ENCODE measurements at places on chromosomes 2 and 18.

GRCh38 chr18:11035814-11036495, 113.4 kb downstream of the PIEZO2 start:
- DNase-seq: no peak

DNA sequence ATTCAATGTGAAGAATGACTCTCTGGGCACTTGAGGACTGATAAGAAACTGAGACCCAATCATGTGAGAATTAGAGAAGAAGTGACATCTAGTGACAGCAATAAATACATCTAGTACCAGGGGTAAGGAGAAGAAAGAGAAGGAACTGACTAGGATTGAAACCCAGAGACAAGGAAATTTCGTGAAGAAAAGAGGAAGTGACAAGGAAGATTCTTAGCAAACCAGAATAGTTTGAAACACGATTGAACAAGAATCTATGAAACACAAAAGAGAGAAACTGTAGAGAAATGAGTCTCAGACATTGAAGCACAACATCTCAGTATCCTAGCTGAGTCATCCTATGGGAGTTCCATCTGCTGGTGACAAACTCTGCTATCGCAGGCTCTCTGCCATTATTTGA, 571.9 kb upstream of the PKDCC start:
- no peak for DNase-seq

GRCh38 chr18:11392292-11392691, 217.1 kb upstream of the SLC35G4 start:
- DNase-seq: no peak

GRCh38 chr18:3130344-3130743, 89.4 kb downstream of the MYOM1 start:
- DNase-seq: no peak

- DNase-seq: no peak
Measured at GRCh38 chr2:178420463-178420999, 30.4 kb downstream of the PRKRA start.

DNA sequence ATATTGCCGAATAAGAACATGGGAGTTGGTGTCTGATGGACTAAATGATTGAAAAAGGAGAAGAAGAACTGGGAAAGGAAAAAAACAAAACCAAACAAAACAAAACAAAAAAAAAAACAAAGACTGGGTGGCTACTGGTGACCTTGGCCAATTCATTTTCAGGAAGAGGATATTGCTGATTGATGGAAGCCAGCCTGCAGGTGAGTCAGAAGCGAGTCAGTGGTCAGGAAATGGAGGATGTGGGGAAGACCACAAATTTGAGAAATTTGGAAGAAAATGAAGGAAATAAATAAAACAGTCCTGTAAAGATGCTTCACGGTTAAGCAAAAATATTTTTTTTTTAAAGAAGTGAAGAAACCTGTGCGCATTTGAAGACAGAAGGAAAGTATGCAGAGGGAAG, 296.9 kb downstream of the ZNF521 start:
- DNase-seq: no peak

GRCh38 chr2:201182650-201183364, at the start of gene CASP10:
TSS of gene CASP10 (plus strand) at chr2:201183141. CDS start at chr2:201185778, 2,637 bp downstream.
- DNase-seq: peak; percentile 8

DNA sequence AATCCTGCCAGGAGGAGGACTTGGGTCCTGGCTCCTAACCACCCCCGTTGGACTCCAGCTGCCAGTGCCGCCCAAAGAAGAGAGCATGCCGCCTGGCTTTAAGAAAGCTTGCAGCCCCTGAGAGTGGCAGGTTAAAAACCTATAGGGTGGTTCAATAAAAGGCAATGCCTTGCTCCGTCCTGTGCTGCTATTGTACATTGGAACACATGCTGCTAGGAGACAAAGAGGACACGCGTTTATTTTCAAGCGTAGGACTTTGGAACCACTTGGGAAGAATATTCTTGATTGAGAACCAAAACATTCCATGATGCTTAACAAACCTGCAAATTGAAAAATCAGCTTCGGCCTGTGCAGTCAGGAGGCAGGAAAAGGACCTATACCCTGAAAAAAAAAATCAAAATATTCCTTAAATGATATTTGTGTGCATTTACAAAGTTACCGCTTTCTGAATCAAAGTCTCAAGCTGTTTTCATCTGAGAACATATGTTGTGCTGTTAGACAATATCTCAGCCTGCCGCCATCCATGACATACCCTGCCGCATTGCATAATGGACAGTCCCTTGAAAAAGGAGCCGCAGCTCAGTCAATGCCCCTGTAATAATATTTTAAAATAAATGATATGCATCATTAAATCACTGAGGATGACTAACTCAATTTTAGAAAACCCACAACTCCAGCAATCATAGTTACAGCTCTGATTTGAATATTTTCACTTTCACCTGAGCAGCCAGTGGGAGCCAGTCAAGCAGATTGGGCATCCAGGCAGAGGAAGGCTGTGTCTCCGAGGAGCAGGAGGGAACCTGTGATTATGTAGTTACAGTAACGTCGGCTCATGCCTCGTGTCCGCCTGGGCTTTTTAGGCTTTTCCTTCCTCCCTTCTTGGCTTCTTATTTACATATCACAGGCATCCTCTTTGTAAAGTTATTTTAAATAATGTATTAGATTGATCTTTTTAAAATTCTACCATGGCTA, 805.6 kb upstream of the FANCL start:
- DNase-seq: no peak

GRCh38 chr18:58934933-58935577, 70.4 kb downstream of the ZNF532 start:
- no peak for DNase-seq

Measured in stimulated activated CD4-positive, alpha-beta T cell treated with anti-CD3 and anti-CD28 coated beads, Interleukin-1b, Interleukin-23, amount 100 ng/mL, for 1 hour (primary cell).